ENCODE measurements at places on chromosomes 4 and X. TPM values are rescaled to one million over a fixed set of nuclear protein-coding genes. Genes with fewer than 3 reads are reported as not detected.

Gene WNK3
- 48.2 TPM for total RNA-seq

Gene FAM241A
- 6.9 TPM for total RNA-seq

Gene GALNTL6
- 15.5 TPM for total RNA-seq

Gene KIT
- 75.5 TPM for total RNA-seq

Gene AMBN
- 0.25 TPM for total RNA-seq

Gene CLDN24
- not detected for total RNA-seq

Gene UGT2A1
- not detected for total RNA-seq

Gene SPIN2A
- 0.74 TPM for total RNA-seq

Gene SPANXA2
- not detected for total RNA-seq

Gene ADH1C
- total RNA-seq, result 0.25 TPM

Gene GYPA
- total RNA-seq, result 1.7 TPM

Gene PFKFB1
- total RNA-seq, result 0.25 TPM
